ENCODE measurements at places on chromosomes 16 and 17.
A peak's percentile ranks its signal among the peaks of the same experiment; 100 is the strongest.

DNA sequence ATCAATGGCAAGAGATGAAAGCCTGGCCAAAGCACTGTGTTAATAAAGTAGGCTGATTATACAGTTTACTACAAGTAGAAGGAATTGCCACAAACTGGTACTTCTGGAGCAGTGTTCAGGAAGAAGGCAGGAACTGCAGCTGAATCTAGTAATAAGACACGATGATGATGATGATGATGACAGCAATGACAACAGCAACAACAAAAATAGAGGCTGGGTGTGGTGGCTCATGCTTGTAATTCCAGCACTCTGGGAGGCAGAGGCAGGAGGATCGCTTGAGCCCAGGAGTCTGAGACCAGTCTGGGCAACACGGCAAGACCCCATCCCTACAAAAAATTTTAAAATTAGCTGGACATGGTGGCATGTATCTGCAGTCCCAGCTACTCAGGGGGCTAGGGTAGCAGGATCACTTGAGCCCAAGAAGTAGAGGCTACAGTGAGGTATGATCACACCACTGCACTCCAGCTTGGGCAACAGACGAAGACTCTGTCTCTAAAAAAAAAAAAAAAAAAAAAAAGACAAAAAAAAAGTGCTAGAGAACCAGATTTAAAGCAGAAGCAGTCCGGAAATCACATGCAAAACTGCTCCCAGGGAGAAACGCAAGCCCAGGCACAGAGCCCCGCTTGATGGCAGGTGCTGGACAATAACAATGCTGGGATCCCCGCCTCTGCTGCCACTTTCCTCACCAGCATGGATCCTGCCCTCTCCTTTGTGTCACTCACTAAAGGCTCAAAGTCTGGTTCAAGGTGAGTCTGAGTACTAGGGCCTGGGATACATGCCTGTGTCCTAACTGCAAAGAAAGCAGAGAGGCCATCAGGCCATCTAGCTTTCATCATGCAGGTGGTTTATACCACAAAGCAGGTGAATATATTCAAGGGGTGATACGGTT is 44.8 kb downstream of the CPPED1 start:
- no peak for DNase-seq

DNA sequence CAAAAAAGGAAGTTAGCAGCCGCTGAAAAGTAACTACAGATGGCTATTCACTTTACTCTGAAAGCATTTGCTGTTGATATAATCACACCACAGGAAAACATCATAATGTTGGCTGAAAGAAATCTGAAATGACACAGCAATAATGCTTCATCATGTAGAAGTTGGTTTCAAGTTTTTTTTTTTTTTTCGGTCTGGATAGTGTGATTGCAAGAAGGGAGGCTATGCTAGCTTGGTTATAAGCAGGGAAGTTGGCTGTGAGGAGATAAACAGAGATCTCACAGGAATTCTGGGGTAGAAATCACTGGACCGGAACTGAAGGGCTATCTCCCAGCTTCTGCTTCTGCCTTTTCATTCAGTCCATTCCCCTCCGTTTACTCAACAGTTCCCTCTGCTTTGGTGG is 57.9 kb downstream of the MYO1D start:
- no peak for DNase-seq

DNA sequence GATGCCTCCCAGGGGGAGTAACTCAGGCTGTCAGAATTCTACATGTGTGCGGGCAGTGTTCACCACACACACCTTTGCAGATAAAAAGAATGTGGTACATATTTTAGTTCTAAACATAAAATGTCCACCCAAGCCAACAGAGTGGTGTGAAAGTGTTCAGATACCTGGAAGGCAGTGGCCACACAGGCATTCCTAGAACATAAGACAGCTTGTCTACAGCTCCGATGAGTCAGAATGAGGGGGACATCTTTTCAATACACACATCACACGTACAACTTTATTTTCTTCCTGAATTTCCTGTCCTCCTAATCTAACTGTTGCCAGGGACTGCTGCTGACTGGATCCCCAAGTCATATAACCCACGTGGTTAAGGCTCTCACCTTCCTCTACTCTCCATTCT is 142.3 kb downstream of the ZFHX3 start:
- DNase-seq: no peak

- peak; percentile 50 for DNase-seq
Observed at GRCh38 chr16:25177831-25178688, 38.7 kb upstream of the AQP8 start.

DNA sequence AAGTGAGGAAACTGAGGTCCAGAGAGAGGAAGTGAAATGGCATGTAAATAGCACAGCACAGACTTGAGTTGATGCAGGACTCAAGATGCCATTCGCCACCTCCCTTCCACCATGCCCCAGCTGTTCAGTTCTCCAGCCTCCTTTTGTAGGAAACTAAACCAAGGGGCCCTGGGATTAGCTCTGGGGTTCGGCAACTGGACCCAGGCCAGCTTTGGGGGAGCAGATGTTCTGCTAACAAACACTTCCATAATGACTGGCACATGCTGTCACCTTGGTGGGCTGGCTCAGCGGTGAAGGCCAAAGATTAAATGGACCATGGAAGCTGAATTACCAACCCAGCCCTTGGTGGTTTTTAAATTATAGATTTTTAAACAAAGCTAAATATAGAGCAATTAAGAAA is 77.0 kb downstream of the IRX6 start:
- DNase-seq: no peak

DNA sequence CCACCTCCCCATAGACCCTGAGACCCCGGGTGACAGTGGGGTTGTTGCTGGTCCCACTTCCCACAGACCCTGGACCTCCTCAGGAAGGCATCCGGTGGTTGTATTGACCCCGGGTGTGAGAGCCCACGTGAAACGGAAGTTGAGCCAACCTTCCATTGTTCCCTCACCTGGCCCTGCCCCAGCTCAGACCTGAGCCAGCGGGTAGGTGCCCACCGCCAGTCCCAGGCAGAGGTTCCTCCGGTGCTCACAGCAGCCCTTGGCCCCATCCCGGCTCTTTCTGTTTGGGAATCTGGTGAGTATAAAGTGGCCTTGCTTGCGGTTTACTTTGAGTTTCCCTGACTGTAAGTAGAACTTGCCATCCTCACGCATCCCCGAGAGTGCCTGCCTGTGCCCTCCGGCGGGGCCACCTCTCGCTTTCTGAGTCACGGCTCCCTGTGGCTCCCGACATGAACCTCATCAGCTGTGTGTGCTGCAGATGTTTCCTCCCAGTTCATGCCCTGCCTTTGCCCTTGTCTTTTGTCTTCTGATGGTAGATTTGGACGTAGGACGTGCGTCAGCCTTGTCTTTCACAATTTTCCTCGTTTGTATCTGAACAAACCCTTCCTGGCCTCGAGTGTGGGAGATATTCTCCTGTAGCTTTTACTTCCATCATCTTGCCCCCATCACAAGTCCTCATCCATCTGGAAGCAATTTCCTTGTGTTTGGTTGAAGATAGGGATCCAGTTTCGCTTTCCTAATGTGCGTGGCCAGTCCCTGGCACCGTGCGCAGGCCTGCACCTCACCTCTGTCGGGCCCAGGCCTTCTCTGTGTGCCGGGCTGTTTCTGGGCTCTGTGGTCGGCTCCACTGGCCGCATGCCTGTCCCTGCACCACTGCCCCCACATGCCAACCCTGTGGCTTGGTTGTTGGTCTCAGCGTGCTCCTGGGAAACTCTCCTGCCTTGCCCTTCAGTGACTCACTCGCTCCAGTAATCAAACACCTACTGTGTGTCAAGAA is 76.0 kb downstream of the METRNL start:
- no peak for DNase-seq

DNA sequence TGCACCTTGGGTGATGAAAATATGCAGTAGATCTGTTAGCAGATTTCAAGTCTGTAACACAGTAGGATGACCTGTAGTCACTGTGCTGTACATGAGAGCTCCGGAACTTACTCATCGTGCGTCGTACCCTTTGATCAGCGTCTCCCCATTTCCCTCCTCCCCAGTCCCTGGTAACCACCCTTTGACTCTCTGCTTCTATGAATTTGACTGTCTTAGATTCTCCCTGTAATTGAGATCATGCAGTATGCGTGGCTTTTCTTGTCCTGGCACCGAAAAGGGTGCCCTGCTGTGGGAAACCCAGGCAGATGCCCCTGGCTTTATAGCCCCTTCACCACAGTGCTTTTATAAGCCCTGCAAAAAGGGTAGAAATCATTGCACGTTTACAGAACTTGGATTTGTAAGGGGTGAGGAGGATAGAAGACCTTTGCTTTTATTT is 20.5 kb downstream of the CLEC16A start:
- no peak for DNase-seq

DNA sequence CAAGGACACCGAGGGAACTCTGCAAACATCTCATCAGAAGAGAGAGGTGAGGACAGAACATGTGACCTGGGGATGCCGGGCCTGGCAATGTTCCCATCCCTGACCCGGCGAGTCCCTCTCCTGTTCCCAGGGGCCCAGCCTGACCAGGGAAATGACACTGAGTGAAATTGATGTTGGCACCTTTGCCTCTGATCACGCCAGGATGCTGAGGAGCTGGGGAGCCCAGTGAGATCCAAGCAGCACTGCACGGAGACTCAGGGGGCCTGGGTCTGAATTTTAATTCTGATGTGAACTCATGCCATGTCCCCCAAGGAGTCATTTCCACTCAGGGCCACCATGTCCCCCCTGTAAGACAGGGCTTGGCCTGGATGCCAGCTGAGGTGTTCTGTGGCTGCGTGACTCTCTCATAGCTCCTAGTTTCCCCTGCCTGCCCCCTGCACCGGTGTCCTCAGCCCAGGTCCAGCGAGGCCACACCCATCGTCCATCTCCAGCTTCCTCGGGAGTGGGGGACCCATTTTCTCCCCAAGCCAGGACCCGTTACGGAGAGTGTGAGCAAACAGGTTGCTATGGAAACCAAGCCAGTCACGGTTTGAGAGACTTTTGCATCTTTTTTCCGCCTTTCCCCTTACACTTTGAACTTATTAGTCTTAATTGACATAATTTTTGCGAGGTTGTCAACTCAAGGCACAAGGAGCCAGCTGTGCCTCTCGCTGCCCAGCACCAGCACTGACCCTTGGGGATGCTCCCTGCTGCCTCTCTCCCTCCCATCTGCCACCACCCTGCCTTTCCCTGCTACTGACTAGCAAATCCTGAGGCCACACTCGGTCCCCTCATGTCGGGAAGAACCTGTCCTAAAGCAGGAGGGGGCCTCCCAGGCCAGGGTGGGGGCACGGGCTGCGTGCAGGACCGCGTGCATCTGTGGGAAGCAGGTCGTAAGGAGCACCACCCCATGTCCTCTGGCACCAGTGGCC is 150.0 kb downstream of the SDK2 start:
- DNase-seq: no peak

- no peak for DNase-seq
Observed at GRCh38 chr17:13973960-13974651, 95.2 kb upstream of the COX10 start.

Data from pancreas (tissue), 10 donors.